ENCODE measurements at places on chromosomes 2 and 18.

DNA sequence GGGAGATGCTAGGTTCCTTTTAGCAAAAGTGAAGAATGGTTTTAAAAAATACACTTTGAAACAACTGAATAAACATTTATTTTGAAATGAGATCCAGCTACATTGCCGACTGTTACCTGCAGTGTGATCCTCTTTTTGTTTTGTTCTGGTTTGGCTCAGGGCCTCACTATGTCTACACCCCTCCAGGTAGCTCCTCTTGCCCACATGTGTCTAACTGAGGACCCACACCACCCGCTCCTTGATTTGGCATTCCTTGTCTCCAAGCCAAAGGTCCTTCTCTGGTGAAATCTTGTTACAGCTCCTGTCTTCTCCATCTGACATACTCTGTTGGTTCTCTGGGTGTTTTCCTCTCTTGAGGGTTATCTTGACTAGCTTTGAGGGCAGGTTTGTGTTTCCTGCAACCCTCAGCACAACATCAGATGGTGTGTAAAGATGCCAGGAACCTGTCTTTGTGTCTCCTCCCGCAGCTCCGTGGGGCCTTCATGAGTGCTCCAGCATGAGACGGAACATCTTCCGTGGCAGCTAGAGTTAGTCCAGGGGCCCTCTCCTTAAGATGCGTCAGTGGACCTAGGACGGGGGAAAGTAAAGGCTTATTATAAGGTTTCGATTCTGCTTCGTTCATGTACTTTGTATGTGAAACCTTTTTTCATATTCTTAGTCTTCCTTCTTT, 32.1 kb downstream of the MAP4K4 start:
- no peak for DNase-seq

- DNase-seq = no peak
Measured at GRCh38 chr2:9618410-9618809, 12.4 kb downstream of the YWHAQ start.

GRCh38 chr2:191862156-191862775, 15.4 kb upstream of the CAVIN2 start:
- no peak for DNase-seq

GRCh38 chr2:254241-254640, 9.6 kb downstream of the SH3YL1 start:
- no peak for DNase-seq

DNA sequence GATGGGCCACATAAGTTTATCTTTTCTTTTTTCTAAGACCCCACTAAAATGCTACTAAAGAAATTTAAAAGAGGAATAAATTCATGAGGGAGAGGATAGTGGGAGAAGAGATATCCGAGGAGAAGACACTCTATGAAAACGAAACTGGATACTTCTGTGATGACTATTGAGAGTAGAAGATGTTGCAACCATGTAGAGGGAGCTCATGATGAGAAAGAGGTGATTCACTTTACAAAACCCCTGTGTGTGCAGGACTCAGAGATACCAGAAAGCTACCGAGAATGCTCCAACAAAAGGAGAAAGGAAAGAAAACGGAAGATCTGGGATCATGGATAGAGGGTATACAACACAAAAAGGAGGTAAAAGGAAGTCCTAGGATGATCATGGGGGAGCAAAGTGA, 34.9 kb downstream of the SLC38A11 start:
- no peak for DNase-seq

DNA sequence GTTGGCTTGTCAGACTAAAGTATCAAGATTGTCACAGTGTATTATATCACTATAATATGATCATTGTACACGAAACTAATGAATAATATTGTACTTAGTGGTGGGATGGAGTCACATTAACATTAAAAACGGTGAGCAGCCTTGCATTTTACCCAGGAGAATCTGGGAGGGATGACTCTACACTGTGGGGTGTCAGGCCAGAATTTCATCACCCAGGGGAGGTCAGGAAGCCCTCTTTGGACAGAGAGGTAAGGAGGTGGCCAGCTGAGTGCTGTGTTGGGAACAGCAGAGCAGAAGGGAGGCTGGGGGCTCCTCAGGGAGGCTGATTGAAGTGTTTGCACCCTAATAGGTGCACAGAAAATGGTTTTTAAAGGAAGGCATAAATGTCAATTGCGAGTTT, 33.0 kb downstream of the CDCA7 start:
- DNase-seq = no peak

- DNase-seq = no peak
Measured at GRCh38 chr2:132438691-132439090, 22.1 kb downstream of the GPR39 start.
